Hematopoietic multipotent progenitor cell treated with erythropoietin and hydrocortisone succinate and interleukin-3 and kit ligand, for 8 days (in vitro differentiated cells): ENCODE measurements at places on chromosomes 12 and 14.

- no peak for DNase-seq
Observed at GRCh38 chr12:13981296-13981962, at the start of gene GRIN2B. Gene GRIN2B (minus strand): TSS chr12:13981602. CDS start chr12:13866208, 115,394 bp downstream.

- no peak for DNase-seq
Observed at GRCh38 chr12:76180401-76181277, 96.2 kb upstream of the NAP1L1 start.

DNA sequence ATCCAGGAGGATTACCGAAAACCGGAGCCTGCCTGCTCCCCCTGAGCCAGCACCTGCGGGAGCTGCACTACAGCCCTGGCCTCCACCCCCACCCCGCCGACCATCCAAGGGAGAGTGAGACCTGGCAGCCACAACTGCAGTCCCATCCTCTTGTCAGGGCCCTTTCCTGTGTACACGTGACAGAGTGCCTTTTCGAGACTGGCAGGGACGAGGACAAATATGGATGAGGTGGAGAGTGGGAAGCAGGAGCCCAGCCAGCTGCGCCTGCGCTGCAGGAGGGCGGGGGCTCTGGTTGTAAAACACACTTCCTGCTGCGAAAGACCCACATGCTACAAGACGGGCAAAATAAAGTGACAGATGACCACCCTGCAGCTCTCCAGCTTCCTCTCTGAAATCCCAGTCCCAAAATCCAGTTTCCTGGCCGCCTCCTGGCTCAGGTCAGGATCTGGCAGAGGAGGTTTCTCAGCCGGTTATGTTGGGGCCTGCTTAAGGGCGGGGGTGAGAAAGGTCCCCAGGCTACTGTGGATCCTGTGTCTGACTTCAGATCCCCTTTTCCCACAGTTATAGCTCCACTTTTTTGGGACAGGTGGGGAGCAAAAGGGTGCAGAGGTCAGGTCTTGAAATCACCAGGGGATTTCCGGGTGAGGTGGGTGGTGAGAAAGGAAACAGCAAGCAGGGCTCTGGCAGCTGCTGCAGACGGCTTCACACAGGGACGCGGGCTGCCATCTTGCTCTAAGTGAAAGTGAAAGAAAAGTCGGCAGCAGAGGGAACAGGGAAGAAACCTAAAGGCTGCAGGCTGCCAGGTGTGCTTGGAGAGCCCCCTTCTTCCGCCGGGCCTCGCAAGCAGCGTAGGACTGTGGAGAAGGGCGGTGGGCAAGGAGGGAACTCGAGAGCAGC, at the start of gene TAPBPL:
TAPBPL (plus strand) TSS at position 695 of the 897 bp plus-strand sequence. CDS start 207 bp downstream, outside the sequence.
- DNase-seq, result peak; percentile 80

DNA sequence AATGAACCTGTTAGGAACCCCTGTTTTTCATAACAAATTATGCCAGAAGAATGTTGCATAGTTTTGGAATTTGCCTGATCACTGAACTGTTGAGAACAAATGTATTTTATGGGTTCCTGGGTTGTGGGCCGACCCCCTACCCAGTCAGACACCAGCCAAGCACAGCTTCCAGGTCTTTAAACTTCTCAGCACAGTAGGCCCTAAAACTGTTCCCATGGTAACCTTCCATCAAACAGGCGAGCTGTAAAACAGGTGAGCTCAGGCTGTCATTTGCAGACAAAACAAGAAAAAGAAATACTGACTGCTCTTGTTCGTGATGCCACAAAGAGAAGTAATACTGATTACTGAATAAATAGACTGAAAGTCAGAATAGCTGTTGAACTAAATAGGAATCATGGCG, 147.0 kb downstream of the PTPRO start:
- DNase-seq, result no peak

DNA sequence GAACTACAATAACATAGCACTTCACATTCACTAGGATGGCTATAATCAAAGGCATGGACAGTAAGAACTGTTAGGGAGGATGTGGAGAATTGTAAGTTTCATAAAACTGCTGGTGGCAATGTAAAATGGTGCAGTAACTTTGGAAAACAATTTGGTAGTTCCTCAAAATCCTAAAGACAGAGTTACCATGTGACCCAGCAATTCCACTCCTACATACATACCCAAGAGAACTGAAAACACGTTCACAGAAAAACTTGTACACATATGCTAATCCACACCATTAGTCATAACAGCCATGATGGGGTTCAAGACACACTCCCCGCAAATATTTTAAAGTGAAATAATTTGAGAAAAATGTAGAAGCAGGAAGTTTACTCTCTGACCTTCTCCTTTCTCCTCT, 31.7 kb downstream of the GALC start:
- DNase-seq, result no peak

DNA sequence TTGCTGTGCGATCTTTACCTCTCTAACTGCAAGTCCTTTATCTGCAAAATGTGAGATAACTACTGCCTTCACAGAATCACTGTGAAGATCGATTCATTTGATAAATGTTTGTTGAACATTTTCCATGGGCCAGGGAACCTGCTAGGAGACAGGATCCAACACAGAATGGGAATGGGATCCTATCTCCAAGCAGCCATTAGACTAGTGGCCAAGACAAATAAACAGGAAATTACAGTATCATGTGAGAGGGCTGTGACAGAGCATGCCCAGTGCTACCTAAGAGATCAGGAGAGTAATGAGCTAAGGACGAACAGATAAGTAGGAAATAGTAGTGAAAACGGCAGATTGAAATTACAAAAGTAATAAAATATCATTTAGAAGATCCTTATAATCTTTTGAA, 105.7 kb downstream of the GRIN2B start:
- no peak for DNase-seq

- no peak for DNase-seq
Observed at GRCh38 chr12:123696646-123697045, 15.5 kb upstream of the ATP6V0A2 start.

GRCh38 chr14:60002819-60003492, 83.0 kb downstream of the LRRC9 start:
- no peak for DNase-seq

DNA sequence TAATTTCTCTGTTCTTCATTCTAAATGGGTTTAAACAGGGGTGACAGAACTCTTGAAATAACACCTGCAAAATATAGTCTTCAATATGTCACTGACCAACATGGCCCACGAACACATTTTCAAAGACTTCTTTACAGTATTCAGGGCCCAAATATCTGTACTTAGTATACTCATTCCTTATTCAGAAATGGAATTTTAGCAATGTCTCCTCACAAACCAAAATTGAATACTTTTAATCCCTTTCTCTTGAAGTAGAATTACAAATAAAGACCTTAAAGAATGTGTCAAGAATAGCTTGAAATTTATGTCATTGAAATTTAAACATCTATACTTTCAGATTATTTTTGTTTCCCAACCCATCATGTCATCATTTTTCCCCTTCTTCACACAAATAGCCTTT, 263.1 kb downstream of the LRIG3 start:
- DNase-seq, result no peak

- no peak for DNase-seq
Observed at GRCh38 chr12:66241061-66242043, 52.3 kb downstream of the IRAK3 start.

- no peak for DNase-seq
Observed at GRCh38 chr14:64255756-64256155, 38.4 kb downstream of the ESR2 start.

DNA sequence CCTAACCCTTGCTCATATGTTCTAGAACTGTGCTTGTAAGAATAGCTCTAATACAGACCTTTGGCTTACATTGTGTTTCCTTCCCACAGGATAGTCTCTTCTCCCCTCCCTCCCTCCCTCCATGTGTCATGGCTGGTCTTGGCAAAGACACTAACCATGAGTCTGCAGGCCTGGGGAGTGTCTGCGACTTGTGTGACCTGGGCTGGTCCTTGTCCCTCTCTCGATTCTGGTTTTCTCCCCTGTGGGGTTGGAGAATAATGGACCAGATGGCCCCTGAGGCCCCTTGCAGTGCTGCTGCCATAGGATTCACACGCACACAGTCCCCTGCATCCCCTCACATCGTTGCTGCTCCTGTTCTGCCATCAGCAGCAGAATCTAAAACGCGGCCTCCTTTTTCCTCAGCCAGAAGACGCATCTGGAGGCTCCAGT, 30.3 kb downstream of the DEGS2 start:
- no peak for DNase-seq

- no peak for DNase-seq
Observed at GRCh38 chr14:73661872-73662271, 17.1 kb downstream of the DNAL1 start.

- DNase-seq, result no peak
Observed at GRCh38 chr12:61566183-61566582, 694.0 kb upstream of the USP15 start.

- no peak for DNase-seq
Observed at GRCh38 chr12:73815072-73815645, 722.5 kb upstream of the ATXN7L3B start.

DNA sequence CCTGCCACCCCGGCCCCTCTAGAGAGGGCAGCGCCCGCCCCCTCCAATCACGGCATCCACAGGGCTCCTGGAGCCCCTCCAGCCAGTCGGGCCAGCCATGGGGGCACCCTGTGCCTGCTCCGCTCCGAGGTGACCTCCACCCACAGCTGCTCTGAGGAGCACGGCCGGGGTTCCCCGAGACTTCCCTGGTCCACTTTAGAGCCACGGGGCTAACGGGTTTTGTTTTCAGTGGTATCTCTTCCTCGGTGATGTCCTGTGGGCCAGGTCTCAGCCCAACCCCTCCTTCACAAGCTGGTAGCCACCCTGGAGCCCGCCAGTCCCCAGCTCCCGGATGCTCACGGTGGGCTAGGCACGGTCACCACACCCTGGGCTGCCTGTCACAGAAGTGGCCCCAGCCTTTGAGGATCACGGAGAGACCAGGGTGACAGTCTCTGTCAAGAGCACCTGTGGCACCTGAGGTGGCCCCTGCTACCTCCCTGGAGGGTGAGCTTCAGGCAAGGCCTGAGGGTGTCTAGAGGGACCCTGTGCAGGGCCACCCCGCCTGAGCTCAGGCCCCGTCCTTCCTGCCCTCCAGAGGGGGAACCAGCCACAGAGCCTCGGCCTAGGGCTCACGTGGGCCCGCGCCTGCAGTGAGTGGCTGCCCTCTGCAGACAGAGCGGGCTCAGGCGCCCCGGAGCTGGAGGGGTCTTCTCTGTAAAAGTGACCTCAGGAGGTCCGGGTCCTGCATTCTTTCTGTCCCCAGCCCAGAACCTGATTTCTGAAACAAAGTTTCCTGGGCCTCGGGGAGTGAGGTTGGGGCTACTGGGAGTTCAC, 146.0 kb upstream of the C14orf180 start:
- no peak for DNase-seq

GRCh38 chr12:132354982-132355680, 25.7 kb upstream of the GALNT9 start:
- no peak for DNase-seq

DNA sequence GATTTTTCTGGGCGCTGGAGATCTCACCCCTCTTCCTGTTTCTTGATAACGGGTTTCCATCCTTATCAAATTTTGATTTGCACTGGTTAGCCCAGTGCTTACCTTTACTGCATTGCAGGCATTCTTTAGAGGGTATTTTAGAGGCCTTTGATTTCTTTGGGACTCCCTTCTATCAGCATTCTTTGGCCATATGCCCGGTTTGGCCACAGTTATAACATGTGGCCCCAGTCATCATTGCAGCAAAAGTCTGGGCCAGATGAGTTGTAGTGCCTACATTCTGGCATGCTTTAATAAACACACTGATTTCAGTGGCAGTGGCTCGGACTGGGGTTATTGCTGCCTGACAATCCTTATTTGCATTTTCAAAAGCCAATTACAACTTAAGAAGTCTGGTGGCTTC, 82.3 kb downstream of the KCNMB4 start:
- DNase-seq, result no peak

- DNase-seq, result no peak
Observed at GRCh38 chr14:89371585-89372511, 45.2 kb downstream of the FOXN3 start.

- DNase-seq, result no peak
Observed at GRCh38 chr12:6442836-6443235, 1.9 kb upstream of the CD27 start.

- DNase-seq, result peak; percentile 88
Observed at GRCh38 chr14:92785667-92786426, 8.3 kb upstream of the GOLGA5 start.

- DNase-seq, result peak; percentile 32
Observed at GRCh38 chr12:47773858-47774580, 981 bp downstream of the SLC48A1 start.

DNA sequence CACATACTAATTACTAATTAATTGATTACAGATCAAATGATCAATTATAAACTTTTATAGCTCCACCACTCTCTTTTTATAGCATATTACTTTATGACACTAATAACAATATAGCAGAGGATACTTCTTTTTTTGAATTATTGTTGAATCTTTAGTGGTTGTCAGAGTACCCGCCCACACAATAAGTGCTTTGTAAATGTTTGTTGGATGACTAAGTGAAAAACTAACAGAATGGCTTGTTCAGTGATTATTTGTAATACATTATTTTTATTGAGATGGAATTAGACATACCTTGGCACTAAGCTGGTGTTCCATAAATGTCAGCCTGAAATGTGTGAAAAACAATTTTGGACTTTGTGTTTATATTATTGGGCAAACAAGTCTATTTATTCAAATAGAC, 670.5 kb upstream of the ATXN7L3B start:
- DNase-seq, result no peak

GRCh38 chr12:10968765-10969456, 17.8 kb downstream of the TAS2R50 start:
- DNase-seq, result no peak
